NCI-H226 (cell line): ENCODE measurements at places on chromosomes 3 and 15.

DNA sequence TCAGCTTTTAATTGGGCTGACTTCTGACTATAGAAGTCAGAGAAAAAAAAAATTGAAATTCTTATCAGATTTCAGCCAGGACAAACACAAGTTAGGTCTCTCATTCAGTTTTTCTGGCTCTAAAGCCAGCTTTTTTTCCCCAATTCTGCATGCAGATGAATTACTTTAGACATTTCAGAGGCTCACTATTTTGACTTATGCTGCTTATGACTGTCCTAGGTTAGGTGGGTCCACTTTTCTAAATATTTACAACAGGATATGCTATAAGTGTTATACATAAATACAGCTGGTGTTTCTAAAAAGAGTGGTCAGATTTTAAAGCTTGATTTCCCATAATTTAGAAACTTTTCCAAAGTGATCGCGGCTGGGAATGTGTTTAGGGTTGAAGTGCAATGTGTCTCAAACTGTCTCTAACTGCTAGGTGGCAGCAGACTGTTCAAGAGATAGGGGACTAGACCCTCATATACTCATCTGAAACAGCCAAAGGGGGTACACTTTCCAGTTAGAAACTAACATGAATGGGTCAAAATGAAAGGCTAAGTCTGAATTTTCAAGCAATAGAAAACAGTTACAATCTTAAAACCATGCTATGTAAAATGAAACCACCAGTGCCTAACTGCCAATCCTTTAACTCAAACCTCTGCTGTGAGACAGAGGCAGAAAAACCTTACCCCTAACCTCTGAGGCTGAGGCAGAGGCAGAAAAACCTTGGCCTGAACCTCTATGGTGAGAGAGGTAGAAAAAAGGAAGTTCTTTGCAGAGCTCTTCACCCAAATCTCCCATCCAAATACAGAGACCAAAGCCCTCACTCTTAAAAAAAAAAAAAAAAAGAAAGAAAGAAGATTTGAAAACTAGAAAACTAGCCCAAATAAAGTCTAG lies 596.0 kb downstream of the NTRK3 start:
- DNase-seq, result no peak

GRCh38 chr3:112984485-112984884 lies 6.3 kb upstream of the GTPBP8 start:
- DNase-seq, result no peak

DNA sequence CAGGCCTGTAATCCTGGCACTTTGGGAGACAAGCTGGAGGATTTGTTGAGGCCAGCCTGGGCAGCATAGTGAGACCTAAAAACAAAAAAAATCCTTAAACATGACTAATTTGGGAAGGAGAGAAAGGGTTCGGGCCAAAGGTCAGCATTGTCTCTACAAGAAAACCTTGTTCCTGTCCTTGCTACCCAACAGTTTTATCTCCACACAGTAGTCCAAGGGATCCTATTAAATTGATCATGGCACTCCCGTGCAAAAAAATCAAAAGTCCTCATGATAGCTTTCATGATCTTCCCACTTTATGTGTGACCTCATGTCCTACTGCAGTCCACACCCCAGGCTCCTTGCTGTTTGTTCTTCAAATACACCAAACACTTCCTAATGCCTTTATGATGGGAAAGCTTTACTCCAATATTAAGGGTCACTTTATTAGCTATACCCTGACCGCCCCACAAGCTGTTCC lies 4.2 kb downstream of the RPL15 start:
- DNase-seq, result no peak

GRCh38 chr3:25349095-25349494 lies 79.0 kb upstream of the RARB start:
- no peak for DNase-seq

GRCh38 chr3:69330891-69331400 lies 54.9 kb downstream of the FRMD4B start:
- DNase-seq, result no peak

- no peak for DNase-seq
Observed at GRCh38 chr3:134795746-134796280, 753 bp downstream of the EPHB1 start.

DNA sequence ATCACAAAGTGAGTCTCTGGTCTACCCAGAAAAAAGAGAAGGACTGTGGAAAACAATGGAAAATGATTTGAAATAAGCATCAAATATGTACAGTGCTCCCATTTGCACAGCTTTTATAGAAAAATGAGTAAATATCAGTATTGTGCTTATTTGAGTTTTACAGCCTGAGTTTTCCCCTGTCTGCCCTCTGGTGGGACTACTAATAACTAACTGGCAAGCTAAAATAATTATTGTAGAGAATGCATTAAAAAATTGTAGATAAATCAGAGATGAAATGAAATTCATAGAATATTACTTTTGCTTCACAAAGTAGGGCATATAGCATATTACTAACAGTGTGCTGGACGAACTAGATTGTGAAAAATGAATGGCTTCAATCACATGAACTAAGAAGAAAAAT lies 287.1 kb downstream of the NAALADL2 start:
- no peak for DNase-seq
